ENCODE measurements at places on chromosomes 16 and 17.

- no peak for DNase-seq
Observed at GRCh38 chr17:74296548-74296936, 22.5 kb downstream of the DNAI2 start.

DNA sequence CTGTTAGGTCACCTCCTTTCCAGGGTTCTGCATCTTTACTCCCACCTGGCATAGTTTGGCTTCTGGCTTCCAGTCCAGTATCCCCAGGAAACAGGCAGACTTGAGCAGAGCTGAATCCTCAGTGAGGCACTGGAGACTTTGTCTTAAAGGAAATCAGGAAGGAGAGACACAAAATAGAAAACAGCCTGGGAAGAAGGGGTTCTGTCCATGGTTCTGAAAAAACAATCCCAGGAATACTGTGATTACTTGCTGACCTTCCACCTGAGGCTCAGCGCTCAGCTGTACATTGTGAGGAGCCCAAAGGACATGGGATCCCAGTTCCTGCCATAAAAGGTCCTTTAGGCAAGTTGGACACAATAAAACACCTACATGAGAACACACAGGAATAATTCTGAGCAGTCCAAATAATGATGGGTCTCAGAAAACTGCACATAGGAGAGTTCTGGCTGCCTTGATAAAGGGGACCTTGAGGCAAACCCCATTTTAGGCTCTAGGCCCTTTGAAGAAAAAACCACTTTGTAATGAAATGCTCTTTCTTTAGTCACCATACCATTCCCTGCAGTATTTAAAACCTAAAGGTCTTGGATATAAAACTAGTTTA, 81.4 kb upstream of the CRHR1 start:
- DNase-seq = no peak

DNA sequence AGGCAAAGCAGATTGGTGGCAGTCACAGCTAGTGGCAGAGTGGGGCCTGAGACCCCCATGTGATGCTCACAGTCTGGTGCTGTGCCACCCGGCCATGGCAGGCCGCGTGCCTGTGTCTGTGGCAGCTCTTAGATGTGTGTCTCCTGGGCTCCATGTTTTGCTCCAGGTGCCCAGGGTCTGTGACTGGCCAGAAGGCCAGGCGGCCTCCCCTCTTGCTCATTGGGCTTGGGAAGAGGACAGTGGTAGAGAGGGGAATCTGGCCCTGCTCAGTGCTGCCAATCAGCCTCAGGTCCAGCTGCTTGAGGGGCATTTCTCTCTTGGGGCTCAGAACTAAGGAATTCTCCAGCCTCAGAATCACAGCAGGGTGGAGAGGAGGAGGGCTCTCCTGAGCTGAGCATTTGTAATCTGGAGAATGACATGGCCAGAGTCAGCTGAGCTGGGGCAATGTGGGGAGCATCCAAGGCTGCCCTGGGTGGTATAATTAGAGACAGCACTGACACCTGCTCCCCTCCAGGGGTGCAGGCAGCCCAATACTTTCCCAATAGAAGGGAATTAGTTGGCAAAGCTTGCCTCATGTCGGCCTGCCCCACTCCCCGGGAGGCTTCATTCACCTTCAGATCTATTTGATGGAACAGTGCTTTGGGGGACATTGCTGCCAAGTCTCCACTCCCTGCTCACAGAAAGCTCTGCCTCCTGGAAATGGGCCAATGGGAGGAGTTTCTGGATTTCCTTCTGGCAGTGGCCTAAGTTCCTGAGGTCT, 2.7 kb upstream of the LASP1NB start:
- no peak for DNase-seq

DNA sequence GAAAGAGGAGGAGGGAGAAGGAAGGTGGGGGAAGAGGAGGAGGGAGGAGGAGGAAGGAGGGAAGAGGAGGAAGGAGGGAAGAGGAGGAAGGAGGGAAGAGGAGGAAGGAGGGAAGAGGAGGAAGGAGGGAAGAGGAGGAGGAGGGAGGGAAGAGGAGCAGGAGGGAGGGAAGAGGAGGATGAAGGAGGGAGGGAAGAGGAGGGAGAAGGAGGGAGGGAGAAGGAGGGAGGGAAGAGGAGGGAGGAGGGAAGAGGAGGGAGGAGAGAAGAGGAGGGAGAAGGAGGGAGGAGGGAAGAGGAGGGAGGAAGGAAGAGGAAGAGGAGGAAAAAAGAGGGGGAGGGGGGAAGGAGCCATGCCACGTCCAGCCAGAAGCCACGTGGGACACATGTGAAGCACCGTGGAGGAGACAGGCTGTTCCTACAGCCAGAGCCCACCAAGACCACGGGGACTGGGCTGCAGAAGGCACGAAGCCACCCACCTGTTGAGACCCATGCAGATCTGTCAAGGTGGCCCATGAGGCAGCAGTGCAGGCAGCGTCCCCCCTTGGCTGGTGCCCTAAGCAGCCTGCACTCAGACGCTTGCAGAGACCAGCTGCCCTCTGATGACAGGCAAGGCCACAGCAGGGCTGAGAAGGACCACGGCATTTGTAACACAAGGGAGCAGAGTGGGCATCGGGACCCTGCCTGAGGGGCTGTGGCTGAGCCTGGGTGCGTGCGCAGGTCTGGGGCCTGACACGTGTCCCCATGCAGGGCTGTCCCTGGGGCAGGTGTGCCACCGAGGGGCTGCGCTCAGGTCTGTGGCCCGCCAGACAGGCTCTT, 10.3 kb downstream of the NDUFAF8 start:
- no peak for DNase-seq

- no peak for DNase-seq
Observed at GRCh38 chr16:86090461-86091170, 191.7 kb downstream of the IRF8 start.

DNA sequence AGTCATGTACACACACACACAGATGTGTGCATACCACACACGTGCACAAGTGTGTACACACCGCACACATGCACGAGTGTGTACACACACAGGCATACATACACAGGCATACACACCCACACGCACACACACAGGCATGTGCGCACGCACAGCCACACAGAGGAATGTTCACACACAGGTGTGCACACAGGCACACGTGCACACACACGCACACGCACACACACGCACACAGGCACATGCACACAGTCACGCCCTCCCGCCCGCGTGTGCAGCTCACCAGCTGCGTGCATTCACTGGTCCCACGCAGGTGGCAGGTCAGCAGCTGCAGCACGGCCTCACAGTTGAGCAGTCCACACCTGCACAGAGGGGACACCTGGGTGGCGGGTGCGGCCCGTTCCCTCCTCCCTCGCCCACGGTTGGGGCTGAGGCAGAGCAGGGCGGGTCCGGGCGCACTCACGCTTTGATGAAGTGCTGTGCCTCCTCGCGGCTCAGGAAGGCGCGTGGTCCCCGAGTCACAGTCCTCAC, 7.7 kb downstream of the TEPSIN start:
- no peak for DNase-seq

DNA sequence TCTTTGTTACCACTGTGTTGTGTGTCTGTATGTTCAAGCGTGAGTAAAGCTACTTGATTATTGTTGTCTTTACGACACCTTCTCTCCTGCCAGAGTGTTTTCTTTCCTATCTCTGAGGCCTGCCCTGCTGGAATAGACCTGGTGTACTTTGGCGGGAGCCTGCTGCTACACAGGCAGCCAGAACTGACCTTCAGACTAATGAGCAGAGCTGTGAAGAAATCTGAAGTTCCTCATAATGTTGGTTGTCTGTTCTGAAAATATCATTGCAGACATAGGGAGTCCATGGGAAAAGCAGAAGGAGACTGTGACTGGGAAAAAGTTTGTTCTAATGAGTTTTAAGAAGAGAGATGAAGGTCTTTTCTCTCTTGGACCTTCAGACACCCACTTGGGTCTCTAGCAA, 9.8 kb downstream of the RHOT1 start:
- no peak for DNase-seq

DNA sequence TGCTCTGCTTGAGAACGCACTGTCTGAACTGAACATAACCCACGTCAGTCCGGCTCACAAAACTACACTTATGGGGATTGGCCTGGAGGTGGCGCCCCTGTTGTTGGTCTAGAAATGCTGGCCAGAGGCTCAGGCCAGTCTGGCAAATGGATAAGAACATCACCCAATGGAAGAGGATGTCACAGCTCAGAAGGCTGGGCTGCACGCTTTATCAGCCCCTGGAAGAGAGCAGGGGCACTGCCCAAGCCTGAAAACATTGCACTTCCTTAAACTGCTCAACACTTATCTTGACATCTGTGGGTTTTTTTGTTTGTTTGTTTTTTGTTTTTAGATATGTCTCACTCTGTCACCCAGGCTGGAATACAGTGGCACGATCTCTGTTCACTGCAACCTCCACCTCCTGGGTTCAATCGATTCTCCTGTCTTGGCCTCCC, 24.8 kb upstream of the BPTF start:
- no peak for DNase-seq

DNA sequence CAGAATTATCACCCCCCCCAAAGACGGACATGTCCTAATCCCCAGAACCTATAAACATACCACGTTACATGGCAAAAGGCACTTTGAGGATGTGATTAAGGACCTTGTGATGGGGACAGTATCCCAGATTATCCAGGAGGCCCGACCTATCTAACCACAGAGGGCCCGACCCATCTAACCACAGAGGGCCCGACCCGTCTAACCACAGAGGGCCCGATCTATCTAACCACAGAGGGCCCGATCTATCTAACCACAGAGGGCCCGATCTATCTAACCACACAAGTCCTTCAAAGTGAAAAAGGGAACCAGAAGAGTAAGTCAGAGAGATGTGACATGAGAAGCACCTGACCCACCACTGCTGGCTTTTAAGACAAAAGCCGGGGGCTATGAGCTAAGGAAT, 56.8 kb downstream of the ANKFY1 start:
- DNase-seq = no peak

- peak; percentile 16 for DNase-seq
Observed at GRCh38 chr17:7932949-7933348, 943 bp downstream of the CNTROB start.

GRCh38 chr17:61457226-61457983, 5.2 kb downstream of the TBX4 start:
- DNase-seq = no peak

DNA sequence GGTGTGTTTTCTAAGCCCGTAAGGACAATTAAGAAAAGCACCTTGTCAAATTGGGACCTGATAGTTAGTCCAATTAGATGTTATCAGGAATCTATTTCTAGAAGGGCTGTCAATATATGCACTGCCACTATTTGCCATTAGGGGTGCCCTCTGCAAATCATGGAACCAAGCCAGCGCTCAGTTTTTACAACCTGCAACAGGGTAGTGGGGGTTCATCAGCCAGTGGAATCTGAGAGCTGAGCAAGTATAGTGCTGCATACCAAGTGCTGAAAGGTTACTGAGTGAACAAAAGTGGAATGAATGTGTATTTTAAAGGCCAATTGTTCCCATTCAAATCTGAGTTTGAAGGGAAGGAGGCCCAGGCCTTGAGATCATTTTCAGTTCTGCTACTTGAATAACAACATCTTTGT, 10.4 kb downstream of the PRR11 start:
- DNase-seq = peak; percentile 3

- DNase-seq = no peak
Observed at GRCh38 chr17:64377769-64378282, 12.8 kb downstream of the PECAM1 start.

DNA sequence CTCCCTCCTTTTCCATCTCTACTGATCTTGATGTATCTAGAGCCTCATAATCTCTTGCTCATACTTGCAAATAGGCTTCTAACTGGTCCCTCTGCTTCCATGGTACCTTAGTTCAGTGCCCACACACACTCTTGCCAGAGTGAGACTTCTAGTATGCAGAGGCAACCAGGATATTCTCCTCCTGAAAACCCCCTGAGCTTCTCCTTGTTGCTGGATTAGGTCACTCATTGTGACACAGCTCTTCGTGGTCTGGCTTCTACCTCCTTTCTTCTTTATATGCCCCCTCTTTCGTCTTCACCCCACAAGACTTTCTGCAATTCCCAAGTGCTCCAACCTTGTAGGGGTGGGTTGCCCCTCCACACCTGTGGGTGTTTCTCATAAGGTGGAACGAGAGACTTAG, 2.5 kb upstream of the FAM20A start:
- no peak for DNase-seq

GRCh38 chr16:27332105-27332504, 18.3 kb downstream of the IL4R start:
- DNase-seq = no peak

DNA sequence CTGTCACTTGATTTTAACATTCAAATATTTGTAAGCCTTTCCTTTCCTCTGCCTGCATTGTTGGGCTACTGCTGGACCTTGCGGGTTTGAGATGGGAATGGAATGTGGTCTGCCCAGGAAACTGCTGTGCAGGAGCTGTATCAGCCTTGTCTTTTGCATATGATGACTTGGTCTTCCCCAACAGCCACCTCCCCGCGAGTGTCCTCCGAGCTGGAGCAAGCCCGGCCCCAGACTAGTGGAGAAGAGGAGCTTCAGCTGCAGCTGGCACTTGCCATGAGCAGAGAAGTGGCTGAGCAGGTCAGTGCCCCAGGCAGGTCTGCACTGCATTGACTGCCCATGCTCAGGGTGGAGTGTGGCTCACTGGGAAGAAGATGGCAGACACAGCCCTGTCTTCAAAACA, 52.8 kb downstream of the B9D1 start:
- DNase-seq = no peak

DNA sequence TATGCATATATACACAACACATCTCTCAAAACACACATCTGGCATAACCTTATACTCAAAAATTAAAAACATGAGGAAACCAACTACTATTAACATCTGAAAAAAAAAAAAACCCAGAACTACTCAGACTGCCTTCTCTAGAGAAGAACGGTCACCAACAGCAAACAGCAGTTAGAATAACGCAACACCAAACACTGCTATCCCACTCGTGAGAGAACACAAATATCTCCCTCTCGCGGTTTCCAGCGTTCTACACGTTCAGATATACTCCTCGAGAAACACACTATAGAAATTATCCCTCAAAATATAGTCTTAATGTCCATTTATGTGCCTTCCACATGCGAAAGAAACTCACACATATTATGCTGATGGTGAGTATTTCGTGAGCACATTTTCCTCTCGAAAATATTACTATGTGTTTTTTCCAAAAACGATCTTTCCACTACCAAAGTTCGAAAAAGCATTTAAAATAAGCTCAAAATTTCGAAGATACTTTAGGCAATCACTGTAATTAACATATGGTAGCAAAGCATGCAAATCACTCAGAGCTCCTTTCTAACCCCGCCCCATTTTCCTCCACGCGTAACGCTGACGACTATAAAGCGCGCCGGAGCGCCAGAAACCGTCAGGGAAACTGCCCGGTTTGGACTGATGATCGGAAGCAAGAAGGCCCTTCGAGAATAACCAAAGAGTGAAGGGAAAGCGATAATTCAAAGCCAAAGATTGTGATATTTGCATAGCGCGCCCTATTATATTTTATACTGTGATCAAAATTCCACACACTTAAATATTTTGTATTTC, 60.1 kb downstream of the TEX14 start:
- peak; percentile 90 for DNase-seq

- no peak for DNase-seq
Observed at GRCh38 chr16:28085389-28086171, 22.1 kb upstream of the GSG1L start.

DNA sequence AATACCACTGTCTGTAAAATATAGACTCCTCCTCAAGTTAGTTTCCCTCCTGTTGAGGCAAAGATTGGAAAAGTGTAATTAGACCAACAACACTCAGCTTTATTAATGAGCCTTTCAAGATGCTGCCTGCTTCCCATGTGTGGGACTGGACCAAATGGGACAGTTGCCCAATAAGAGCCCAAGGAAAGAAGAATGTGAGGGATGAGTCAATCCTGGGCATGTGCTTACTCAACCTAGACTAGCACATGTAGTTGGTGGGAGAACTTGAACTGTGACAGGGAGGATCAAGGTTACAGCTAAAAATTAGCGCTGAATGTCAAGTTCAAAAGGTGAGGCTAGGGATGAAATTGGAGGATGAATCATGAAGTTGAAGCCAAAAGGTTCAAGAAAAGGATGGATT, 435.5 kb downstream of the CA10 start:
- no peak for DNase-seq

GRCh38 chr17:58415371-58416055, 1.8 kb downstream of the RNF43 start:
- DNase-seq = no peak

Measured in stimulated activated CD4-positive, alpha-beta T cell treated with anti-CD3 and anti-CD28 coated beads, Interleukin-1b, Interleukin-23, amount 100 ng/mL, for 24 hours (primary cell).